Activated CD4-positive, alpha-beta memory T cell treated with anti-CD3 and anti-CD28 coated beads, Interleukin-2, amount 10 ng/mL, durations not matched to agents 7 days and 5 days (primary cell): ENCODE measurements at places on chromosomes 12 and 14. TPM values are rescaled to one million over a fixed set of nuclear protein-coding genes. Genes with fewer than 3 reads are reported as not detected.

GRCh38 chr12:32561931-32562341 lies 117.2 kb upstream of the DNM1L start:
- no peak overlapping the region for H3K4me3 ChIP-seq
- no peaks in the 10 kb centered on the region for H3K36me3 ChIP-seq
- no peak overlapping the region for H3K27ac ChIP-seq
- peaks cover 10% of the 10 kb centered on the region for H3K4me1 ChIP-seq
- peaks cover 2% of the 10 kb centered on the region for H3K27me3 ChIP-seq
- DNase-seq = no peak

- no peaks in the 10 kb centered on the region for H3K27me3 ChIP-seq
- no peaks in the 10 kb centered on the region for H3K36me3 ChIP-seq
Observed at GRCh38 chr12:128524439-128524838, 257.5 kb downstream of the TMEM132C start.

Gene C12orf54
- total RNA-seq = not detected

- no peak for DNase-seq
- no peaks in the 10 kb centered on the region for H3K27me3 ChIP-seq
- H3K27ac ChIP-seq = no peak overlapping the region
- H3K36me3 ChIP-seq = peaks cover 42% of the 10 kb centered on the region
Observed at GRCh38 chr12:118397708-118398440, 21.5 kb downstream of the SUDS3 start.

GRCh38 chr12:116264525-116265070 lies 12.9 kb downstream of the MED13L start:
- no peak overlapping the region for H3K27ac ChIP-seq
- peaks cover 16% of the 10 kb centered on the region for H3K4me1 ChIP-seq
- no peaks in the 10 kb centered on the region for H3K36me3 ChIP-seq
- no peak for DNase-seq
- no peak overlapping the region for H3K4me3 ChIP-seq

DNA sequence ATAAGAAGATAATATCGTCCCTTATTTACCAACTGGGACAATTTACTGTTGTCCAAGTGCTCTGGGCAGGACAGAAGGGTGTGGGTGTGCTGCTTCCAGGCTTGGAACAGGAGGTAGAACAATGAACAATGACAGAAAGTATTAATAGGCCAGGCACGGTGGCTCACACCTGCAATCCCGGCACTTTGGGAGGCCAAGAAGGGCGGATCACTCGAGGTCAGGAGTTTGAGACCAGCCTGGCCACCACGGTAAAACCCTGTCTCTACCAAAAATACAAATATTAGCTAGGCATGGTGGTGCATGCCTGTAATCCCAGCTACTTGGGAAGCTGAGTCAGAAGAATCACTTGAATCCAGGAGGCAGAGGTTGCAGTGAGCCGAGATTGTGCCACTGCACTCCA lies 2.5 kb downstream of the IFI27 start:
- H3K4me3 ChIP-seq = no peak overlapping the region
- peaks cover 26% of the 10 kb centered on the region for H3K4me1 ChIP-seq
- no peaks in the 10 kb centered on the region for H3K36me3 ChIP-seq
- H3K27ac ChIP-seq = no peak overlapping the region

- H3K27me3 ChIP-seq = no peaks in the 10 kb centered on the region
- no peak overlapping the region for H3K4me3 ChIP-seq
- H3K36me3 ChIP-seq = no peaks in the 10 kb centered on the region
- no peak for DNase-seq
- no peaks in the 10 kb centered on the region for H3K4me1 ChIP-seq
Observed at GRCh38 chr12:80894179-80894578, 43.6 kb downstream of the LIN7A start.

GRCh38 chr12:111453071-111453989 lies 47.6 kb downstream of the SH2B3 start:
- H3K4me1 ChIP-seq = peaks cover 41% of the 10 kb centered on the region
- H3K4me3 ChIP-seq = no peak overlapping the region
- no peak overlapping the region for H3K27ac ChIP-seq
- no peaks in the 10 kb centered on the region for H3K27me3 ChIP-seq
- peaks cover 58% of the 10 kb centered on the region for H3K36me3 ChIP-seq

GRCh38 chr12:17388679-17389078 lies 701.3 kb downstream of the RERGL start:
- H3K27me3 ChIP-seq = no peaks in the 10 kb centered on the region
- no peaks in the 10 kb centered on the region for H3K4me1 ChIP-seq
- H3K36me3 ChIP-seq = no peaks in the 10 kb centered on the region
- DNase-seq = no peak
- no peak overlapping the region for H3K4me3 ChIP-seq

DNA sequence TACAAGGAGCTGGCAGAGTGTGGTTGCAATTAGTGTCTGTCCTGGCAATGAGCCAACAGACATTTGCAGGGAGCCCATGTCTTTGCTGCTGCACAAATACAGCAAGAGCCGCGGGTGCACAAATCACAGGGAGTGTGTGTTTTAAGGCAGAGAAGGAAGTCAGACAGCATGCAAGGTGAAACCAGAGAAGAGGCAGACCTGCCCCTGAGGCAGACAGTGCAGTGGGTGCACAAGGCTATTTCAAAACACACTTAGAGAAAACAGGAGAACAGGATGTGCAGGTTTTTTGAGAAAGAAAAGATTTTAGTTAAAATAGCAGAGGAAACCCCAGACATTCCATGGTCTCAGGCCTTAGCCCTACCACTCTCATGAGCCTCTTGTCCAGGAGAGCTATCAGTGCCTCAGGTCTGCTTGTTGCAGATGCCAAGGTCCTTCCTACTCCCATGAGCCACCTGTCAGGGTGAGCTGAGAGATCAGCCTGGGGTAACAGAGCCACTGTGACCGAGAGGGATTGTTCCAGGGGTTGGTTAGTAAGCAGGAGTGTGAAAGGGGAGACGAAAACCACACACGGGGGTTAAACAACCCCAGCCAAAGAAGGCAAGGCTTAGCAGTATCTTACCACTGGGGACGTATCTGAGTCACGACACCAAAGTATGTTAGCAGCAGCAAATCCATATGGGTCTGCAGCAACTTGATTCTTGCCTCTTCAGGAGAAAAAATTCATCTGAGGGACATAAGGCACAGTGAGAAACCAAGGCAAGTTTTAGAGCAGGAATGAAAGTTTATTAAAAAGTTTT lies 78.1 kb downstream of the C14orf132 start:
- no peak overlapping the region for H3K4me3 ChIP-seq
- peaks cover 4% of the 10 kb centered on the region for H3K4me1 ChIP-seq
- no peaks in the 10 kb centered on the region for H3K36me3 ChIP-seq
- peaks cover 3% of the 10 kb centered on the region for H3K27me3 ChIP-seq

DNA sequence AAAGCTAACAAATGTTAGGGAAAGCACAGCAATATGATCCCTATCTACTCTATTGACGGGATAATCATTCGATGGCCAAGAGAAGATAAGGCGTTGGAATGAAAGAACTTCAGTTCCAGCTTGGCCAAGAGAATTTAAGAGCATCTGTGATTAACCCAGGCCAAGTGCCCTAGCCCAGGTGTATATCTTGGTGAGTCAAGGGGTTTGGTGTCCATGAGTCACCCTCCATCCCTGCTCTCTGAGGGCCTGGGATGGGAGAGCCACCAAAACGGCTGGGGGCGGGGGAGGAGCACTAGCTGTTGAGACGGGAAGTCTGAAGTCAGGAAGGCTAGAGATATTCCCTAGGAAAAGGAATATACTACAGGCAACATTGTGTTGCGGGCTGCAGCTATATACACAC lies 13.0 kb downstream of the TBPL2 start:
- H3K36me3 ChIP-seq = no peaks in the 10 kb centered on the region
- H3K4me1 ChIP-seq = peaks cover 3% of the 10 kb centered on the region
- no peak overlapping the region for H3K4me3 ChIP-seq
- H3K27me3 ChIP-seq = no peaks in the 10 kb centered on the region
- no peak for DNase-seq

- H3K27ac ChIP-seq = no peak overlapping the region
- DNase-seq = no peak
- H3K27me3 ChIP-seq = no peaks in the 10 kb centered on the region
Observed at GRCh38 chr14:89196545-89196944, 220.5 kb downstream of the FOXN3 start.

- H3K27ac ChIP-seq = no peak overlapping the region
- H3K4me1 ChIP-seq = peaks cover 17% of the 10 kb centered on the region
- H3K36me3 ChIP-seq = no peaks in the 10 kb centered on the region
- no peak for DNase-seq
- H3K4me3 ChIP-seq = no peak overlapping the region
- peaks cover 23% of the 10 kb centered on the region for H3K27me3 ChIP-seq
Observed at GRCh38 chr14:105200074-105200473, 19.0 kb upstream of the NUDT14 start.

DNA sequence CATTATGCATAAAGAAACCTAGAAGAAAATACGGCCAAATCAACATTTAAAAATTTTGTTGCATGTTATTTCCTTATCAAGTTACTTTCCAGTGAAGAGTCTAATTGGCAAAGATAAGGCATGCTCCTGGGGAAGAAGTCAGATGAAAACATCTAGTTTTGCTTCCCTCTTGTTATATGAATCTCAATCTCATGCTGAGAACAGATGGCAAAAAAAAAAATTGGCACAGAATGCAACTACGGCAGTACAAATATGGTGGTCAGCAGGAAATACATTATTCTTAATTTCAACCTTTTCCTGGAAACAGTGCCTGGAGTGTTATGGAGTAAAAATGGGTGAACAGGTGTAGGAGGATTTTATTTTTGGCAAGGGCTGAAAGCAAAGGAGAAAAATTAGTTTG lies 32.8 kb downstream of the HECTD4 start:
- H3K36me3 ChIP-seq = peaks cover 2% of the 10 kb centered on the region
- H3K27me3 ChIP-seq = no peaks in the 10 kb centered on the region
- H3K27ac ChIP-seq = no peak overlapping the region
- no peak overlapping the region for H3K4me3 ChIP-seq

Gene PLEKHH1
- 0.53 TPM for total RNA-seq

GRCh38 chr14:65002586-65003210 lies 16.0 kb downstream of the FNTB start:
- H3K36me3 ChIP-seq = peaks cover 13% of the 10 kb centered on the region
- DNase-seq = no peak
- peak overlapping the region; percentile 4 for H3K27ac ChIP-seq
- H3K4me1 ChIP-seq = peaks cover 36% of the 10 kb centered on the region

DNA sequence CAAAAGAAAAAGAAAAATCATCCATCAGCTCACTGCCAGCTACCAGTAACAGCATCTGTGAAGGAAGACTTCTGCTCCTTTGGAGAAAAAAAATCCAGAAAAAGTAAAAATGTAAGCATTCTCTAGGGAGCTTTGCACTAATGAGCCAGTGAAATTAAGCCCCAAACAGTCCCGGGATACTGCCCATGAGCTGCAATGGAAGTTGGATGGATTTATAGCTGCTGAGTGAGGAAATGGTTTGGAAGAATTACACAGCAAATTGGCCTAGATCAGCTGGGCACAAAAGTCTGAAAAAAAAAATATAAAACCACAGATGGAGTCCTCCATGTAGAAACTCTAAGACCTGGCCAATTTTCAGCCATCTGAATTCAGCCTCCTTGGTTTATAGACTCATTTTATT lies 462.9 kb upstream of the USP15 start:
- no peak for DNase-seq
- no peaks in the 10 kb centered on the region for H3K27me3 ChIP-seq
- H3K4me1 ChIP-seq = no peaks in the 10 kb centered on the region
- no peaks in the 10 kb centered on the region for H3K36me3 ChIP-seq

DNA sequence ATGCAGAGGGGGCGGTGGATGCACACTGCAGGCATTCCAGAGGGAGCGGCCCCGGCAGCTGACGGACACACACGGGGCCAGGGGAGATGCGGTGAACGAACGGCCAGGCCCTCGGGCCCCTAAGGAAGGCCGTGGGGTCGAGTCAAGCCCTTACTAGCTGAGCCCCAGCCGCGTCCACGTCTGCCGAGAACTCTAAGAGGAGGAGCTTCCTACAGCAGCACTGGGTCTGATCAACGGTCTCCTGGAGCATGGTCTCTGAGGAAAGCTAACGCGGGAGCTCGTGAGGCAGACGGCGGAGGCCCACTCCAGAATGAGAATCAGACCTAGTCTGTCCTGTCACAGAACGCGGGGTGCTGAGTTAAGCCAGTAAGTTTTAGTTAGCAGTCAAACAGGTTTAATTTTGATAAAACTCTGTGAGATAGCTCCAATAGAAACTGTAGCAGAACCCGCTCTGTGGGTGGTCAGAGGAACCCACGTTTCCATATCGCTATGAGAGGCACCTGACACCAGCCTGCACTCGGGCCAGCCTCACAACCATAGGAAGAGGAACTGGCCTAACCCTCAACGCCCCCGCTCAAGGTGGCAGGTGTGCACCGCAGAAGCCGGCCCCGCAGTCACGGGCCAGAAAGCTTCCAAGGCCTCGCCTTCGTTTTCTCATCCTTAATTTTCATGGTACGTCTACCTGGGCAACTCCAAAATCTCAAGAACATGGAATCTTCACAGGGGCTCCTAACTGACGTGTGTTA lies 55.5 kb downstream of the CDC42BPB start:
- no peak for DNase-seq
- H3K27me3 ChIP-seq = no peaks in the 10 kb centered on the region
- no peak overlapping the region for H3K4me3 ChIP-seq

DNA sequence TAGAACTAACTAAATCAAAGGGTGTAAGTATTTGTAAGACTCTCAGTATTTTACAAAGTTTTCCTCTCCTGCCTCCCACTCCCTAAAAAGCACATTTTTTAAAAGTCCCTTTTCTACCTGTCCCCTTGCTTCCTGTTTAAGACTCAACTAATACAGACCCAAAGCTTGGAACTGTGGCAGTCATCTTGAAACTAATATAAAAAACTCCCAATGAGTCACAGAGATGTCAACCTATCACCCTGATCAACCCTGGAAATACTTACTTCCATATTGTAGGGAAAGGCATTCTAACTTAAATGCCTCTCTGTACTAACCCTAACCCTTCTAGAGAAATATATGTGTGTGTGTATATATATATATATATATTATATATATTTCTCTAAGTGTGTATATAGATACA lies 184.8 kb downstream of the SPTSSA start:
- no peak for DNase-seq
- no peaks in the 10 kb centered on the region for H3K36me3 ChIP-seq
- no peak overlapping the region for H3K27ac ChIP-seq
- no peaks in the 10 kb centered on the region for H3K27me3 ChIP-seq
- H3K4me3 ChIP-seq = no peak overlapping the region

DNA sequence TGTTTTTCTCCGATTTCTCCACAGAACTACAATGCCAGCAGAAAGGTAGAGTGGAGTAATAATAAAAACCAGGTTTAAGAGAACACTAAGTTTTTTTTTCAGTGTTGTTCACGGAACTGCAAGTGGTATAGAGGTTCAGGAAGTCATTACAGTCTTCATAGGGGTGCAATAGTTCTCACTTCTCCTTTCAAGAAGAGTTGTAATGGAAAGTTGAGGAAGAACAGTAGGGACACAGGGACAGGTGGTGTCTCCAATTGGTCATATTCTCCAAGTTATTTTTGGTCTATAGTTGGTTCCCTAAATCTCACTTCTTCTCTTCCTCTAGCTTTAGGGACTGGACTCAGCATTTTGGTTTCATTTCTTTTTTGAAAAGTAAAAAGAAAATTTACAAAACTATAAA lies 894.0 kb downstream of the NRXN3 start:
- no peak for DNase-seq
- H3K27me3 ChIP-seq = no peaks in the 10 kb centered on the region
- no peaks in the 10 kb centered on the region for H3K4me1 ChIP-seq
- H3K27ac ChIP-seq = no peak overlapping the region
- no peaks in the 10 kb centered on the region for H3K36me3 ChIP-seq
- no peak overlapping the region for H3K4me3 ChIP-seq

- H3K4me3 ChIP-seq = no peak overlapping the region
- H3K27me3 ChIP-seq = peaks cover 32% of the 10 kb centered on the region
- no peak overlapping the region for H3K27ac ChIP-seq
- no peaks in the 10 kb centered on the region for H3K36me3 ChIP-seq
Observed at GRCh38 chr12:16603916-16604575, 1.9 kb downstream of the LMO3 start.
